M059J (cell line): ENCODE measurements at places on chromosomes 1 and 21.
A peak's percentile ranks its signal among the peaks of the same experiment; 100 is the strongest.

GRCh38 chr1:45608175-45609156, 15.4 kb downstream of the CCDC17 start:
- no peak for DNase-seq

DNA sequence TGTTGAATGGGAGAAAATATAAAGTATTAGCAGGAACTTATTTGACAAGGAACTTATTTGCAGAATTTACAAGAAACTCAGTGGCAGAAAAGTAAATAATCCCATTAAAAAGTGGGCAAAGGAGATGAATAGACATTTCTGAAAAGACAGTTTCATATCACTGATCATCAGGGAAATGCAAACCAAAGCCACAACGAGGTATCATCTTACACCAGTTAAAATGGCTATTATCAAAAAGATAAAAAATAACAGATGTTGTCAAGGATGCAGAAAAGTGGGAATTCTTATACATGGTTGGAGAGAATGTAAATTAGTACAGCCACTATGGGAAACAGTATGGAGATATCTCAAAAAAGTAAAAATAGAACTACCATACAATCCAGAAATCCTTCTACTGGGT, 61.0 kb downstream of the SYT14 start:
- no peak for DNase-seq

DNA sequence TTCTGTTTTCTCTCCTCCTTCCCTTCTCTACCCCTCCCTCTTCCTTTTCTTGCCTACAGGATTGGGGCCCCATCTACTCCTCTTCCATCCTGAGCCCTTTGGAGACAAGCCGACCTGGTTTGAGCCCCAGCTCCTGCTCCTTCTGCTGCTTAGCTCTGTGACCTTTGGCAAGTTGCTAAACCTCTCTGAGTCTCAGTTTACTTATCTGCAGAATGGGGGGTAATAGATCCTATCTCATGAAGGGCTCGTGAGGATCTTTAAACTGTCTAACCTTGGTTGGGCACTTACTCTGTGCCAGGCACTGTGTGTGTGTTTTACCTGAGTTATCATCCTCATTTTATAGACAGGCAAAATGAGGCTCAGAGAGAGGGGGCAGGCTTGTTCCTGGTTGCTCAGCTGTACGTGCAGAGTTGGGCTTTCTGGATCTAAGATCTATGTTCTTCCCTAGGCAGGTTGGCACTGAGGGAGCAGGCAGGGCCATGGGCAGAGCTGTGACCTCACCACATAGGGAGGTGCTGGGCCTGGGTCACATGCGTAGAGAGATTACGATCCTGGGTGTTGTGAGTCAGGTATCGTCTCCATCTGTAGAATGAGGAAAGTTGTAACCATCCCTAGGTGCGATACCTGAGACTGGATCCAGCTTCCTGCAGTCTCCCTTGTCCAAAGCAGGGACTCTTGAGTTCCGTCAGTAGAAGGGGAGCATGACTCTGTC, 58.5 kb downstream of the FOXO6 start:
- no peak for DNase-seq

- no peak for DNase-seq
Observed at GRCh38 chr1:164589961-164590507, 31.1 kb downstream of the PBX1 start.

- no peak for DNase-seq
Observed at GRCh38 chr1:163388970-163389369, 67.2 kb downstream of the NUF2 start.

DNA sequence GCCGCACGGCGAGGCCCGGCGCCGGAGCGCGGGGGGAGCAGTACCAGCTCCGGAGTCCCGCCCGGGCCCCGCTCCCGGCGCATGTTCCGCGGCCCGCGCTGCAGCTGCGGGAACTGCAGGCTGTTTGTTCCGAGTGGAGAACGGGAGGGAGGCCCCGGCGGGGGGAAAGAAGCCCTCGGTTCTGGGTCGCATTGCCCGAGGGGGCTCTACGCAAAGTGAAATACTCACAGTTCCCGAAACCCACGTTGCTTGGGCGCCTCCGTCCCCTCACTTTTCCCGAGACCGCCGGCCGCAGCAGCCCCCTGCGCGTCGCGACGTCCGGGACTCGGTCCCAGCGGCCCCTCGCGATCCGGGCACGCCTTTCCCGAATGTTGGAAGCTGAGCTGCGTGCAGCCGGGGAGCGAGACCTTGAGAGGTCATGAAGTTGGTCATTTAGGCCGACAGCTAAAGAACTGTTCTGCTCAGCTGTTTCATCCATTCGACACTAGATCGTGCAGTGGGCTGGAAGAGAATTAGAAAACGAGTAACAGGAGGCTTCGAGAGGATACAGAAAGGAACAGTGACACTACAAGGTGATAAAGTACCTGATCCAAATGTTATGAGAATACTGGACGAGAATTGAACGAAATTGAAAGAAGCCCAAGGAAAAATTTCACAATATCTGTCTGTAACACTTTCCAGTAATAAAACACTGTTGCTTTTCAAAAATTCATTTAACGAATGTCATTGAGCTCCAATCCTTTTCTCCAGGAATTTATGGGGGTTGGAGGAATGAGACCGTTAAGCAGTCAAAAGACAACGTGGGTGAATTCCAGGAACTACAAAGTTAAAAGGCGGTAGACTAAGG, 657 bp upstream of the LIN9 start:
- DNase-seq = peak; percentile 49

- DNase-seq = peak; percentile 57
Observed at GRCh38 chr1:201307231-201307630, 23.9 kb downstream of the PKP1 start.

DNA sequence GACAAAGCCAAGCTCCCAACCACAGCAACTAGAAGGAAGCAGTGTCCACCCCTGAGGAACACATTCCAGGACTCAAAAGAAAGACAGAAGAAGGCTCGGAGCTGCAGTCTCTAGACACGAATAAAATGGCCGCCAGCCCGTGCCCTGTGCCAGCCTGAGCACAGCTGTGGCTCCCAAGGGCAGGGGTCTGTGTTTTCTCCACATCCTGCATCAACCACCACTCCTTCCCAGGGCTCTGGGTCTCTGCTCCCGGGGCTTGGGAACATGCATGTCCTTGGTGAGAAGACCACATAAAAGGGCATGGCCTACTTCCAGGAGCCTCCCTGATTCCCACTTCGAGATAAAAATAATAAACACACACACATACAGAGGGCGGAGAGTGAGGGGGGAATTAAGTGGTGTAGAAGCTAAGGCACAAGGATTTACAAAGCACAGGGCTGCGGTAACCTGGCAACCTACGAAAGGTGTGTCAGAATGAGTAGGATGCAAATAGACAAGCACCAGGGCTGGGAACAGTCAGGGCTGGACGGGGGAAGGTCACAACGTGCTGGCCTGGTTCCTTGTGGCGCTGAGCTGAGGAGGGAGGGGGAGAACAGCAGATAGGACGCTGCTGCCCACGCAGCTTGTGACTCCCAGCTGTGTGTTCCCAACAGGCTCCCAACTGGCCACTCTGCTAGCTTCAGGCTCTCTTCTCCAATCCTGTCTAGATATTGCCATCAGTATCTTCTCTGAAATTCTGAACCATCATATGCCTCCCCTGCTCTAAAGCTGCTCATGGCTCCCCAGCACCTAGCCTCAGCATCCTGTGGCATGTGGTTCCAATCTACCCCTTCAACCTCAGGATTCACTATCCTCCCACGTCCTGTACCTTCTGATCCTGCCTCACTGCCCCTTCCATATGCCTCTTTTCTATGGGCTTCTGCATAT, 72.5 kb downstream of the CD34 start:
- DNase-seq = peak; percentile 18

DNA sequence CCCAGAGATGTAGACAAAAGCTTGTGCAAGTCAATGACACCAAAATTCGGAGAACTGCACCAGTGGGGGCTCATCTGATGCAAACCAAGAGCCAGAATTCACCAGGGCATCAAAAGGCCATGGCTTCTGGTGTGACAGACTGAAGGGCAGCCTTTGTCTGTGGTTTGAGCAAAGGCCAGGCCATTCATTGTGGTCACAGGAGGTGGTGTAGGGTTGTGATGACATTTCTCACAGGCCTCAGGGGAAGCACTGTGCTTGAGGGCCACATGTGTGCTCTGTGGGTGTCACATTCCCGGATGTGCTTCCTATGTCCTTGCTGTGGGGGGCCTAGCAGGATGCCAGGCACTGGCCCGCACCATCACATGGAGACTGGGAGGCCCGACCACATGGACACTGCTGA, 22.5 kb upstream of the KCNE1 start:
- peak; percentile 97 for DNase-seq

GRCh38 chr1:176559878-176560277, 96.9 kb downstream of the PAPPA2 start:
- peak; percentile 42 for DNase-seq

DNA sequence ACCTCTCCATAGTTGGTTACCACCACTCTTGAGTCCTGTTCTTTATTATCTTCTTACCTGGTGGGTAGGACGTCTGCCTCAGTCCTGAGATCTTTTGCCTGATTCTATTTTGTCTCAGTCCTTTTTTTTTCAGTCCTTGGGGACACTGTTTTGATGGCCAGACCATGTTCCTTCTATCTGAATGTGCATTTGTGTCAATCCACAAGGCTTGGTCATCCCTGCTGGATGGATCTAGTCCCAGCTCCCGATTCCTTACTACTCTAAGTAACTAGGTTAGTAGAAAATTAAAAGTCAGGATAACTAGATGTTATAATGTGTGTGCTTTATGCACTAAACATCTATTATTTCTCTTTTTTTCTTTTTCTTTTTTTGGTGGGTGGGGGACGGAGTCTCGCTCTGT, 28.1 kb upstream of the AK4 start:
- peak; percentile 42 for DNase-seq

GRCh38 chr1:54273092-54273794, 73.3 kb downstream of the MRPL37 start:
- DNase-seq = peak; percentile 92

DNA sequence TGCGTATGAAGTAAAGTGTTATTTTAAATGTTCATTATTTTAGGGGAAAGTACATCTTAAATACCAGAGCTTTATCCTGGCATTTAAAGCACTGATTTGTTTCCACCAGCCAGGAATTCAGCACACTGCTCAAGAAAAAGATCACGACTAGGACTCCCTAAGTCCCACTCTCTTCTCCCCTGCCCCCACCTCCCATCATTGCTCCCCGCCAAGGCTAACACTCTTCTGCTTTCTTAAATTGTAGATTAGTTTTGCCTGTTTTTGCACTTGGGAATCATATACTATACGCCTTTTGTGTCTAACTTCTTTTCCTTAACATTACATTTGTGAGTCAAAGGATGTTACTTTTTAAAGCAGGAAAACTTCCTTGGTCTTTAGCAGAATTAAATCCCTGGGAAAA, 37.5 kb upstream of the C1orf105 start:
- DNase-seq = no peak

DNA sequence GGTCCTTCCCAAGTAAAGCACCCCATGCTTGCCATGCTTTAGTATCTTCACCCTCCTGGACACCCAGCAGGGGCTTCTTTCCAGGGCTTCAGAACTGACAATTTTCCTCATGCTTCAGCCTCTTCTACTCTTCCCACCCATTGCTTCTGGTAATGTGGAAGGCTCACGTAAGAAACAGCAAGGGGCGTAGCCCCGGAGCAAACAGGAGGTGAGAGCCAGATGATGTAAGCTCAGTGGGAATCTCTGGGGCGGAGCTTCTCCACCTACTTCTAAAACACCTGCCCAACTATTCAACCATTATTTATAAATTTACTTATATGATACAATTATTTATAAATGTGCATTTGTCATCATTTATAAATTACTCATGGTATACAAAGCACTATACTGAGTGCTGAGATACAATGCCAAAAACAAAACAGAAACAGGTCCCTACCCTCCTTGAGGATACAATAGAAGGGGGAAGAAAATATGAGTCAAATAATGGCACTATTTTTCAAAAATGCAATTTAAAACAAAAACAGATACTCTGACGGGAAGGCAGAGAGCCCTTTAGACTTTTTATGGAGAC, 140.1 kb upstream of the CAMK1G start:
- no peak for DNase-seq

DNA sequence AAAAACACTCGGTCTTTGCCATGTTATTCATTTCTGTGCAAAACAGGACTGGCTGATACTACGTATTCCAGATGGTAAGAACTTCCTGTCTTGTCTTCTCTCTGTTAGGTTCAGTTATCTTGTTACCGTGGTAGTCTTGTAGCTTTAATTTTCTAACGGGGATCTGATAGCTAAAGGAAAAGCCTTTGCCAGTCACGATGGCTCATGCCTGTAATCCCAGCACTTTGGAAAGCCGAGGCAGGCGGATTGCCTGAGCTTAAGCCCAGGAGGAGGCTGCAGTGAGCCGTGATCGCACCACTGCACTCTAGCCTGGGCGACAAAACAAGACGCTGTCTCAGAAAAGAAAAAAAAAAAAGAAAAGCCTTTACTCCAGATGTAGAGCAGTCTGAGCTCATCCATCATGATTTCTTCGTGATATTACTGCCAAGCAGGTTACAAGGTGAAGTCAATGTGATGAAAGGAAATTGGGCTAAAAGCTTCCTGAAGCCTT, 11.1 kb upstream of the MSTO1 start:
- DNase-seq = no peak

DNA sequence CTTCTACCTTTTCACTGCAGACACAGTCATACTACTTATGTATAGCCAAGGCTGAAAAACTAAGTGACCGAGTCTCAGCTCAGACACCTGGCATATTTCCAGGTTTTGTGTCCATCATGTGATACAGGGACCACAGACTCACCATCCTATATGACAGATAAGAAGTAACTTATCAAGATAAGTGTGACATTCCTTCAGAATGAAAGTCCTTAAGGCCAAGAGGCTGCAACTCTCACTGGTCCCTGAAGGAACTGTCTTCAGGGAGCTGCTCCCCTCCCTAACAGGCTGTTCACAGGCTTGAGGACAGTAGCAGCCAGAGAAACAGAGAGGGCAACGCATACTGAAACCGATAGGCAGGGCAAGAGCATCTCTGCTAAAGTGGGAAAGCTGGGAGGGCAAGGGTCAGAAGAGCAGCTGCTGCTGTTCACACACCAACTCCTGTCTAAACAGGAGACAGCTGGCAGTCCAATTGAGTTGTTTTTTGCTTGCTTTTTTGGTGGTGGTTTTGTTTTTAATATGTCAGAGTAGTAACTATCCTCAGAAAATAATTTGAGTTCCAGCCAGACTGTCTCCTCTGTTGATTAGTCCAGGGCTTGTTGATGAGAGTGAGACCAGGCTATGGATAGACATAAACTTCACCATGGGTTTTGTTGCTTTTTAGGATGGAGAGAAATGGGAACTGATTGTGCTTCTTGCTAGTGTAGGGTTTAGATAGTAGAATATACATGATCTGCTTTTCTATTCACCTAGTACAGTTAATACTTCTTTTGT, 67.7 kb downstream of the MACF1 start:
- DNase-seq = no peak

GRCh38 chr1:167563579-167564246, 10.2 kb upstream of the CREG1 start:
- peak; percentile 56 for DNase-seq

- DNase-seq = no peak
Observed at GRCh38 chr21:16872616-16873015, 640.2 kb upstream of the CXADR start.

DNA sequence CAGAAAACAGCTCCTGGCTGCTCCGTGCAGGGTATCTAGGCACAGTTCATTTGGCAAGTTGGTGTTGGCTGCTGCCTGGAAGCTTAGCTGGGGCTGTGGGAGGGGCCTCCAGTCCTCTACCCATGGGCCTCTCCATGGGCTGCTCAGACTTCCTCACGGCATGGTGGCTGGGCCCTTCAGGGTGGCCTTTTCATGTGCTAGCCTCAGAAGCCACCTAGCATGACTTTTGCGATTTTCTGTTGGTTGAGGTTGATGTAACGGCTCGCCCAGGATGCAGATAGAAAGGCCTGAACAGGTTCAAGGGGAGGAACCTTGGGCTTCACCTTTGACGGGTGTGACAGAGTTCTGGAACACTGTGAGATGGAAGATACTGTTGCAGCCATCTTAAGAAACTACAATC, 25.8 kb upstream of the LHX4 start:
- no peak for DNase-seq
